ENCODE measurements at places on chromosomes 4 and X. TPM values are rescaled to one million over a fixed set of nuclear protein-coding genes. Genes with fewer than 3 reads are reported as not detected.

PROM1 gene
- 1.4 TPM for total RNA-seq

MED14 gene
- 30.7 TPM for total RNA-seq

DNA sequence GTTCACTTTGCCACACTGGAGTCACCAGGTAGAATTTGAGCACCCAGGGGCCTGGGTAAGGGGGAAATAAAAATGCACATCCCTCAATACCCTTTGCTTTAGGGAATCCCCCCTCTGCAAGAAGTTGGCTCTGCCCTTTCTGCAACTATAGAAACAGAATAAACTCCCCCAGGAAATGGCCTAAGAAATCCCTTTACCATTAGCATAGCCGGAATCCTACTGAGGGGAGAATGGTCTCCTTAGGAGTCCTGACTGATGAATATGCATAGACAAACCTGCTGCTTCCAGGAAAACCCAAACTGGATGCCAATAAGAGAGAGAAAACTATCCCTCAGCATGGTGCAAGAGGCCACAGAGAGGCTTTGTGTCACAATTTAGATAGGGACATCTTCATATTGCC lies 11.0 kb downstream of the EFHC2 start:
- peaks cover 7% of the 10 kb centered on the region for H3K4me1 ChIP-seq
- H3K27me3 ChIP-seq, result no peaks in the 10 kb centered on the region
- no peak for DNase-seq
- no peaks in the 10 kb centered on the region for H3K36me3 ChIP-seq
- no peak overlapping the region for H3K27ac ChIP-seq
- H3K4me3 ChIP-seq, result no peak overlapping the region

DNA sequence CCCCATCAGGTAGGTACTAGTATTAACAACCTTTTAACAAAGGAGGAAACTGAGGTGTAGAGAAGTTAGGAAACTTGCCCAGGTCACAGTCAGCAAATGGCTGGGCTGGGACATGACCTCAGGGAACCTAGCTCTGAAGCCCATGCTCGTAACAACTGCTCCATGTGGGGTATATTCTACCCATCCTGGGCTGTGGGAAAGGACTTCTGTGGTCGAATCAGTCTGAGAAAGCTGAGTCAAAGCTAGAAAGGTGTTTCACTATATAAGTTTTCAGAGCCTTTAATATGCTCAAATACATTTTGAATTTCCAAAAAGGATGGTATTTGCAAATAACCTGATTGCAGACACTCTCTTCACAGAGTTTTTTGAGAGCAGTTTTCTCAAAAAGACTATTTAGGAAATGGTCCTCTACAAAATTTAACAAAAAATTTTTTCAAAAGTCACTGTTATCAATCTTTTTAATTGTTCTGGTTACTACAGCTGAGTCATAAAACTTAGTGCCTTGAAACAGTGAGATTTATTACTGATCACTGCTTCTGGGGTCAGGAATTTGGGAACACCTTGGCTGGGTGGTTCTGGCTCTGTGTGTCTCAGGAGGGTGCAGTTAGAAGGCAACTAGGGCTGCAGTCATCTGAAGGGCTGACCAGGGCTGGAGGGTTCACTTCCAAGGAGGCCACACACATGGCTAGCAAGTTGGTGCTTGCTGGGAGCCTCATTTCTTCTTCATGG lies 53.6 kb downstream of the NSG1 start:
- H3K27me3 ChIP-seq, result no peaks in the 10 kb centered on the region
- DNase-seq, result no peak
- no peaks in the 10 kb centered on the region for H3K4me1 ChIP-seq
- H3K4me3 ChIP-seq, result no peak overlapping the region

SERTM2 gene
- total RNA-seq, result not detected

NUDT6 gene
- total RNA-seq, result 3.1 TPM

AFF2 gene
- 0.95 TPM for total RNA-seq

SORBS2 gene
- total RNA-seq, result 0.53 TPM

DNA sequence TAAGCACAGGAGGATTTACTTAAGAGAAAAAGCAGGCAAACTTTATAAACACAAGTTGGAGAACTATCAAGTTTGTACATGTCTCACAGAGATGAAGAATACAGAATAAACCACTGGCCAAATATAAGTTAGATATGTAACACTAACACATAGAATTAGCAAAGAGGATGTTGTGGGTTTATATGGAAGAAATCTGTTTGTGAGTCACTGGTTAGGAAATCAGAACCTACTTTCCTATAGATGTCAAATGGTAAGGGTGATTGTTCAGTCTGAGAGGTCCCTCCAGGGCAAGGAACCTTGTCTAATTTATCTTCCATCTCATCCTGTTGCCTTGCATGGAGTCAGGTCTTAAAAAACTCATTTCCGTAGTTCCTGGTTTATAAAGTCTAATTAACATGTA lies 14.8 kb upstream of the ART3 start:
- H3K4me3 ChIP-seq, result no peak overlapping the region
- H3K27me3 ChIP-seq, result no peaks in the 10 kb centered on the region
- no peak for DNase-seq
- H3K4me1 ChIP-seq, result no peaks in the 10 kb centered on the region
- no peaks in the 10 kb centered on the region for H3K36me3 ChIP-seq

DNA sequence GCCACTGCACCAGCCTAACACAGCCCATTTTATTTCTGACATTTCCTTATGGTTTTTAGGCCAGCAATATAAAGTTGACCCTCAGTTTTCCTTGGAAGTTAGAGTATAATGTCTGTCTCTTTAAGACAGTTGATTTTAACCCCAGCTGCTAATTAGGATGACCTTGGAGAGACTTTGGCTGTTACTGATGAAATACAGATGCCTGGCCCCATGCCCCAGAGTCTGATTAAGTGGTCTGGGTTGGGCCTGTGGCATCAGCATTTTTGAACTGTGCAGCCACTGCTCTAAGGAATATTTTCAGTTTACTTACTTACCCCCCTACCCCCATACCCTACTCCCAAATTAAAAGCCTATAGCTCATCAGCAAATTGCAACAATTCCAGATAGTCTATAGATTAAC lies 85.8 kb downstream of the DCLK2 start:
- H3K4me3 ChIP-seq, result no peak overlapping the region
- H3K27me3 ChIP-seq, result no peaks in the 10 kb centered on the region
- no peak for DNase-seq
- no peaks in the 10 kb centered on the region for H3K4me1 ChIP-seq
- H3K27ac ChIP-seq, result no peak overlapping the region

SLC38A5 gene
- 35.7 TPM for total RNA-seq

- H3K27me3 ChIP-seq, result peaks cover 20% of the 10 kb centered on the region
- DNase-seq, result no peak
- no peak overlapping the region for H3K27ac ChIP-seq
- peak overlapping the region; percentile 19 for H3K4me3 ChIP-seq
Measured at GRCh38 chr4:52051615-52052474, 741 bp downstream of the SPATA18 start.

UGT2B17 gene
- total RNA-seq, result not detected

GRCh38 chr4:2963966-2964471 lies 648 bp downstream of the GRK4 start:
- H3K4me1 ChIP-seq, result peaks cover 27% of the 10 kb centered on the region
- peaks cover 1% of the 10 kb centered on the region for H3K36me3 ChIP-seq
- no peak overlapping the region for H3K27ac ChIP-seq
- peaks cover 2% of the 10 kb centered on the region for H3K27me3 ChIP-seq
- DNase-seq, result no peak

RHOXF2 gene
- 0.09 TPM for total RNA-seq

- H3K27me3 ChIP-seq, result peaks cover 12% of the 10 kb centered on the region
- no peaks in the 10 kb centered on the region for H3K4me1 ChIP-seq
- H3K4me3 ChIP-seq, result no peak overlapping the region
- H3K36me3 ChIP-seq, result no peaks in the 10 kb centered on the region
- no peak for DNase-seq
Measured at GRCh38 chr4:70544279-70544868, 26.0 kb downstream of the AMTN start.

DNA sequence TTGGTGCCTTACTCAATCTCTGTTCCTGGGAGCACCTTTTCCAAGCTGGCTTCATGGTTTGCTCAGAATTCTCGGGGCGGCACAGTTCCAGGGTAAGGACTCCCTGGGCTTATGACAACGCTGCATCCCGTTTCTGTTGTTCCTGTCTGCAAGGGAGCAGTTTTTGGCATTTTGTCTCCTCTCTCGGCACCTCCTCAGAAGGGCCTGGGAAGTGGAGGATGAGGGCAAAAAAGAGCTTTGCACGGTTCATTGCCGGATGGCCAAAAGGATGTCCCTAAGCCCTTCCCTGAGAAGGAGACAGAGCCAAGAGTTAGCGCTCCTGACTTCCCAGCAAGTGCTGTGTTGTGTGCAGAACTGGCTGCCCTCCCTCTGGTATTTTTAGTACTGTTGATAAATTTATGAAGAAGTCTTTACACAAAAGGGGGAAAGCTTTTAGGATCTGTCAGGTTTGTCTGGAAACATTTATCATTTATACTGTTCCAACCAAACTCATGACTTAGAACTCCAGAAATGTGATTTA lies 13.4 kb downstream of the SRD5A3 start:
- DNase-seq, result no peak
- no peaks in the 10 kb centered on the region for H3K4me1 ChIP-seq
- no peak overlapping the region for H3K27ac ChIP-seq
- H3K4me3 ChIP-seq, result no peak overlapping the region

RTL9 gene
- not detected for total RNA-seq

- H3K36me3 ChIP-seq, result no peaks in the 10 kb centered on the region
- no peaks in the 10 kb centered on the region for H3K4me1 ChIP-seq
- no peaks in the 10 kb centered on the region for H3K27me3 ChIP-seq
- H3K27ac ChIP-seq, result no peak overlapping the region
Measured at GRCh38 chr4:93409035-93409434, 419.5 kb upstream of the ATOH1 start.
